Activated CD4-positive, alpha-beta memory T cell treated with anti-CD3 and anti-CD28 coated beads for 36 hours (primary cell): ENCODE measurements at places on chromosomes 5 and 9.

- DNase-seq = no peak
These were observed 1.8 kb upstream of the FAT2 start for GRCh38 chr5:151592855-151593408.

DNA sequence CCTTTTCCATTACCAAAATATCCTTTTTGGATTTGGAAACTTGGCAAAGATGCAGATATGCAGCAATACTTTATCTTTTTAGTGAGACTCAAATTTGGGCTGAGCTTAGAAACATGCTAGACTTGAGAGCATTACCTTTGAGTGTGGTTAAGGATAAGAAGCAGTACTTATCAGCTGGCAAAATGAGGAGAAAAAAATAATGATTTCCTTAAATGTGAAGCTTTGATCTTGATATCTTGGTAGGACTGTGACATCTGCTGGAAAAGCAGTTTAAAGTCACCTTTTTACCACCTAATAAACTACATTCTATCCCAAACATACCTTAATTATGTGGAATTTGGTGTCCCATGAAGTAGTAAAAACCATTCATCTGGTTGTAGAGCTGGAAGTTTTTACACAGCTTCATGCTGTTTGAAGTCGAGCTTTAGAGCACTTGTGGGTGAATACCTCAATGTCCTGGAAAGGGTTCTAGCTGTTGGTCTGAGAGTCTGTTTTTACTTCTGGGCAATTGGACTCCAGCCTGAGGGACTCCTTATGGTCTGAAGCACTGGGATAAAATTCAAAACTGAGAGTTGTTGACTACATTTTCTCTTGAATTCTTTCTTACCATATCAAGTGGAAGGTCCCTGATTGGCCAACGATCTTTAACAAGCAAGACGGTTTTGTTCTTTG, 53.4 kb downstream of the LRRC70 start:
- DNase-seq = no peak

DNA sequence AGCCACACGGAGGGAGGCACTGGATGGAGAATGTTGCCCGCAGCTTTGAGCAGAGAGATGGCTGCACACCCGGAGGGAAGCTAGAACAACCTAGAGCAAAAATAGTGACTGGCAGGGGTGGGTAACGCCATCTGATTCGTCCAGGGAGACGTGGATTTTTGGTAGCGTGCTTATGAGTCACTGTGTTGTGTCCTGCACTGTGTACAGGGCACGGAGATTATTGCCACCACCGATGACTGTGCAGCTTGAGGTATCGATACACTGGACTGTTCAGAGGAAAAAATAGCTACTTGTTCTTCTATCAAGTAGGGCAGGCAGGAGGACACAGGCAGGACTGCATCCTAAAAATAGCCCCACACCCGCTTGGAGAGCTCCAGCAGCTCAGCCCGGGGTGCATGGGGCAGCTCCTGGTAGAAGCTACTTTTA, 6.0 kb downstream of the UBE2QL1 start:
- no peak for DNase-seq

DNA sequence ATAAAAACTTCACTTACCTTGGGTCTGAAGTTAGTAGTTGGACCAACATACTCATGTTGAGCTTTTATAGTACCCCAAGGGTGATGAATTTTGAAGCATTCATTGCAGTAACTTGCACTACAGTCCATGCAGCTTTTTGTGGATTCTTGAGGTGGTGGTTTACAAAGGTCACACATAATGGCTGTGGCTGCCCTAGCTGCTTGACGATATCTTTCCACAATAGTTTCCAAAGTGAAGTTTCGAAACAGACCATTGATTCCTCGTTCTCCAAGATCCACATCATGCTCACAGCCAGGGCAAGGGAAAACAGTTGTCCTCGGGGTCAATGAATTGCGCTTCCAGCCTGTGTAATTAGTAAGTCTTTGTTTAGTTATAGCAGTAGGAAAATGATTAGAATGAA, 22.7 kb downstream of the TRIM36 start:
- DNase-seq = no peak

DNA sequence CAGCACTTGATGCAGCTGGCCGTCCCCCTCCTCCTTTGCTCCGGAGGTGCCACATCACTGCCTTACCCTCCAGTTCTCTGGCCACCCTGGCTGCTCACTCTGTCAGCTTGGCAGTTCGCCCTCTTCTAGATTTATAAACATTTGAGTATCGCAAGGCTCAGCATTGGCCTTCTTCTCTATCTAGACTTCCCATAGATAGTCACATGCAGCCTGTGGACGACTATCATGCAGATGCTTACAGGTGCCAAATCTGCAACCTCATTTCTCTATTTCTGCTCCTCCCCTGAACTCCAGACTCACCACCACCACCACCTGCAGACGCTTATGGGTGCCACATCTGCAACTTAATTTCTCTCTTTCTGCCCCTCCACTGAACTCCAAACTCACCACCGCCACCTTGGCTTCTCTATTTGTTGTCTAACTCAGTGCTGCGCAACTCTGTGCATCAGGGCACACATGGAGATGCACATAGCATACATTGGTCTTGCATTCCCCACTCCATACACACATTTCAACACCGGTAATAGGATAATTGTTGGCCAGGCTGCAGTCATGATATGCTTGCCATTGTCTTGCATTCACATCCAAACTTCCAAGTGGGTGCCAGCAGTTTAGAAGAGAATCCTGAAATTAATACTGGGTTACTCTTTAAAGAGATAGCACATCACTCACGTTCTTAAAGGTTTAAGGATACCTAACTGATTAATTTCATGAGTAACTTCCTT, 1.9 kb upstream of the DAP start:
- DNase-seq = no peak

DNA sequence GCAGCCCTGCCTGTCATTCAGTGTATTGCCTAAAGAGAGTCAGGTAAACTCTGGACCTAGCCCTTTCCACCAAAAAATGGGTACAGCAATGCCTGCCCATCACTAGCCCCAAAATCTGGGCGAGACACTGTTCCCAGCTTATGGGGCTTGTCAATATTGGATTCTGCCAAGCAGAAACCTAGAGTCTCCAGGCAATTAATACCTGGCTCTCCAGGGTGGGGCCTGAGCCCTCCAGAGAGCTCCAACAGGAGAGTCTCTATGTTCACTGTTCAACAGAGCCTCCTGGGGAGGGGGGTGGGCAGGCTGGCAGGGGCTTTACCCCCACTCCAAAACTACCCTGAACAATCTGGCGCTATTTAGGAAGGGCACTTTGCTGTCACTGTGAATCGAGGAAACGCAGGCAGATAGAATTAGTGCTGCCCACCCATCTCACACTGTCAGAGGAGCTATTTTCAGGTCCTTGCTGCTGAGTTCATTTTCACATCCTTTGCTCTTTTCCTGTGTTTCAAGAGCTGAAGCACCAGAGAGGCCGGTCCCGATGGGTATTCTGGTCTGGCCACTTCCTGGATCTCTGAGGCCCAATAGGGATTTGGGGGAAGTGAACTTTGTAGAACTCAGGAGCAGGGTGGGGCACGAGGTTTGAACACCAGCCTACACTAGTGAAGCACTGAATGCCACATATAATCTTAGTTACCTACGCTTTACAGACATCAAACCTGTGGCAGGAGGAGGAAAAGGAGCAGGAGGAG, 121.8 kb downstream of the C5orf15 start:
- no peak for DNase-seq

DNA sequence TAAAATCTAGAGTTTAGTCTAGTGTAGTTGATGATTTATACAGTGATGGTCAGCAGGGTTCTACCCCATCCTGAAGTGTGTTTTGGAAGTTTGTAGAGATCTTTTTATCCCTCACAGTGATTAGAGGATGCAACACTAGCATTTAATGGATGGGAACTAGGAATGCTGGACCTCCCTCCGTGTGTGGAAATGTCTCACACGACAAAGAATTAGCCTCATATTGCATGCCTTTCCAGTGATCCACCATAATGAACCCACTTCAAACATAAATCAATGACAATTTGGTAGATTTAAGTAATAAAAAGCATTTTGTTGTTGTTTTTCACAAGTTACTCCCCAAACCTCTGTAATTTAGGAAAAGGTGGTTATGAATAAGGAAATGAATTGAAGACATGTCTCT, 82.5 kb upstream of the LMNB1 start:
- no peak for DNase-seq

DNA sequence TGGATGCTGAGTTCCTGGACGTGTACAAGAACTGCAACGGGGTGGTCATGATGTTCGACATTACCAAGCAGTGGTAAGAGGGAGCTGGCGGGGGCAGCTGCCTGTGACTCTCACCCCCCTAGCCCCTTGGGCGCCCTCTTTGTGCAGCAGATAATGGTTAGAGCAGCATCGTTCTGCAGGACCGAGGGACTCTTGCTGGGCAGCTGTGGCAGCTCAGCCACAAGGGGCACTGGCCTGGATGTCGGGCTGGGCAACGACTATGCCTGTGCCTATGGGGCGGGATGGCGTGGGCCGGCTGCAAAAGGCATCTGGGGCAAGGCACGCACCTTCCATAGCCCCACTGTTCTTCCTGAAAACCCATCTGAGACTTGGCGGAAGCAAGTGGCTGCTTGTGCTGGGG, 12.9 kb upstream of the AJM1 start:
- DNase-seq = no peak
